ENCODE measurements at places on chromosomes 1 and 21.

GRCh38 chr21:43867332-43867703 is 2.3 kb downstream of the AGPAT3 start:
- DNase-seq = no peak

GRCh38 chr1:51218570-51218969 is 17.5 kb upstream of the RNF11 start:
- DNase-seq = no peak

DNA sequence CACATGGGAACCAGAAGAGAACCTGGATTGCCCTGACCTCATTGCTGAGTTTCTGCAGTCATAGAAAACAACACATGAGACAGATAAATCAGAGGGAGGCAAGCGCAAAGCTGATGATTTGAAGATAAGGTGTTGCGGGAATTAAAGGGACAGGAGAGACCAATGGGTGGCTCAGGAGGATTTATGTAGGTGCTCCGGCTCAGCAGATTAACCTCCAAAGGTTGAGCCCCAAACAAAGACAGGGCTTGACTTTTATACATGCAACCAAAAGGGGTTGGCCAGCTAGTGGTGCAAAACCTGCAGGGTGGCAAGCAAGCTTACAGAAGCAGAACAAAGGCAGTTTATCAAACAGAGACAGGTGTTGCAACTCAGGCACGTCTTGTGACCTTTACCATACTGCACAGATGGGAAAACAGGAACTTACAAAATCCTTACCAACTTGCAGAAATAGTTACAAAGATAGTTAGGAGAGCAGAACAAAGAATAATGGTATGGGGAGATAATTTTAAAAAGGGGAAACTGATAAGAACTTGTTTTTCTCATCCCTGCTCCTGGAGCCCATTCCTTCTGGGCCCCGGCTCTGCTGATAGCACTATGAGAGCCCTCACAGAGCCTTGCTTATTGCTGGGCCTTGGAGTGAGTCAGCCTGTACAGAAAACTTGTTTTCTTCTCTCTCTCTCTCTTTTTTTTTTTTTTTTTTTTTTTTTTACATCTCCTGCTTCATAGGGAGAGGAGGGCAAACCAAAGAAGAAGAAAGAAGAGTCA is 93.6 kb downstream of the SNRPE start:
- DNase-seq = peak; percentile 75

DNA sequence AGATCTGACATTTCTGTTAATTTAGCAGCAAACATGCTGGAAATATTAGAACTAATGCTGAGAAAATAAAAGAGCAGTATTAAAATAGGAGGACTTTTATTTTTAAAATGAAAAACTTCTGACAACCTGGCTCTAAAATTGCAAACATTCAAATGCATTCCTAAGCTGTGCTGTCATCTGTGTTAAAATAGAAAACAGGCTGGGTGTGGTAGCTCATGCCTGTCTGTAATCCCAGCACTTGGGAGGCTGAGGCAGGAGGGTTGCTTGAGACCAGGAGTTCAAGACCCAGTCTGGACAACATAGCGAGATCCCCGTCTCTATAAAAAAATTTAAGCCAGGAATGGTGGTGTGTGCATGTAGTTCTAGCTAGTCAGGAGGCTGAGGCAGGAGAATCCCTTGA is 44.6 kb downstream of the MIGA1 start:
- no peak for DNase-seq

GRCh38 chr1:30109853-30110252 is 613.5 kb downstream of the MATN1 start:
- no peak for DNase-seq

GRCh38 chr1:224427346-224427745 is 7.3 kb downstream of the WDR26 start:
- DNase-seq = no peak

DNA sequence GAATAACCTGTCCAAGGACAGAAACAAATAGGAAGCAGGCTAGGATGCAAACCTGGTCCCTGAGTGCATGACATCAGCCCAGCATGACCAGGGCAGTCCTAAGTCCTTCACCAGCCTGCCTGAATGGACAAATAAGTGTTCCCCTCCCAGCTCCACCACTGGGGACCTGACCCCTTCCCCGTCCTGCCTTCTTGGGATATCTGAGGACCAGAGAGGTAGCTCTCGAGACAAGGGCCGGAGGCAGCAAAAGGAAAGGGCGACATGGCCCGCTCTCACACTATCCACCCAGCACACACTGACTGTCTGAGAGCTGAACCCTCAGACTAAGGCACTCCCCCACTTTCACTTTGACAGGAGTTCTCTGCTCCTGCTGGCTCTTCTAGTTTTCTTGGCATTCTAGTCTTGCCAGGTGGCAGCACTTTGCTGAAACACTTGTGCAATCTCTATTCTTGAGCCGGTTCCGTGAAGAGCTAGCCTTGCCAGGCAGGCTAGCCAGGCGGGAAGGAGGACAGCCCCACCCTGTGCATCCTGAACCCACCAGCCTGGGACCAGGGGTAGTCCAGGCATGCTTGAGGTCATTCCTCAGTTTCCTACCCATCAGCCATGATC is 251.1 kb upstream of the RAB4A start:
- DNase-seq = no peak

GRCh38 chr1:55622074-55622473 is 406.9 kb upstream of the USP24 start:
- DNase-seq = no peak

GRCh38 chr1:204634260-204634910 is 51.2 kb downstream of the LRRN2 start:
- no peak for DNase-seq

GRCh38 chr1:98849969-98850636 is 154.6 kb downstream of the PLPPR5 start:
- DNase-seq = no peak
